H54 (cell line): ENCODE measurements at places on chromosomes 7 and 10.

DNA sequence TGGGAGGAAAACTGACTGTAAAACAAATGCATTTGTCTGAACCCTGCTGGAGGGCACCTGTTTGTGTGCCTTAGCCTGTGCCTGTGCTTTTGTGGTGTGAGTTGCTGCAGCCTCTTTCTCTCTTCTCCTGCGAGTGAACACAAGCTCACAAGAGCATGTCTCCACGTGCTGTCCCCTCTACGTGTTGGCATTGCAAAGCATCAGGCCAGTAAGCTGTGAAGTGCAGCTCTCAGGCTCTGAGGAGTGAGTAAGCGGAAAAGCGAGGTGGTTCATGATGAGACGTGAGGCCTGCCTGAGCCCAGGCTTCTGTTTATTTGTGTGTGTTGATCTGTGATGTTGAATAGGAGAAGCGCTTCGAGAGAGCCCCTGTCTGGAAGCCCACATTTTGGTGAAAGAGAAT, 85.6 kb upstream of the PDCD4 start:
- DNase-seq, result no peak

- DNase-seq, result no peak
Measured at GRCh38 chr10:117531371-117532002, 11.1 kb upstream of the EMX2 start.

DNA sequence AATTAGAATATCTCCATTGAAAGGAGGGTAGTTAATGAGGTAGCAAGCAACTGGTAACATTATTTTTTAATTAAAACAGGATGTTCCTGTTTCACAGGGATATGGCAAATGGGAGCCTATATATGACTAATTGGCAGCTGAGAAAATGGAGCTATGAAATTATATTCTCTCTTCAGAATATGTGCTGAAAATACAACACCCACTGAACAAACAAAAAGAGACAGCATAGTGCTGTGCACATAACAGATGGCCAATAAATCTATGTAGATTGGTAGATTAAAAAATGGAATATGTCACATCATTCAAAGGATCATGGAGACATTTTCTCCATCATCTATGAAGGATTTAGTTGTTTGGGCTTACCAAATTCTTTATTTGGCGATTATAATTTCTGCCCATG, 362.0 kb downstream of the GPR37 start:
- DNase-seq, result no peak

GRCh38 chr10:91557651-91558111, 75.2 kb downstream of the PPP1R3C start:
- no peak for DNase-seq

- DNase-seq, result no peak
Measured at GRCh38 chr7:41700044-41700471, 2.8 kb downstream of the INHBA start.

DNA sequence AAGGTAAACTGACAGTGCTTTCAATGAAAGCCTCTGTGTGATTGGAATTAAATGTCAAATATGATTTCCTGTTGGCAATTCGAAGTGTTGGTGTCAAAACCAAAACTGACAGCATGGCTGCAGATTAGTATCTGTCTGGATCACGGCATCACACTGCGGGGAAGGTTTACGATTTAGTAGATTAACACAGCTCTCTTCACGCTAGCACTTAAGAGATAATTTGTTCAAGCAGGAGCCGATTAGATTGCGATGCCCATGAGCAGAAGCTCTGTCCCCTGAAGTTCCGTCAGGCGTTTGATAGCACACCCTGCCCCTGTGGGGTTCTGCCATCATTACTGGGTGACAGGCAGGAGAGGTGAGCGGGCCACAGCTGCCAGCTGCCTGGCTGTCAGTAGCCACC, 279.5 kb upstream of the AUTS2 start:
- DNase-seq, result no peak

GRCh38 chr7:121369462-121369861, 26.6 kb downstream of the FAM3C start:
- DNase-seq, result no peak

GRCh38 chr7:41779918-41780317, 77.0 kb upstream of the INHBA start:
- DNase-seq, result no peak

- no peak for DNase-seq
Measured at GRCh38 chr10:126468467-126468866, 80.2 kb upstream of the ADAM12 start.

- no peak for DNase-seq
Measured at GRCh38 chr10:1210667-1211066, 154.5 kb downstream of the WDR37 start.

GRCh38 chr7:15239801-15240200, 322.0 kb downstream of the AGMO start:
- DNase-seq, result no peak

- no peak for DNase-seq
Measured at GRCh38 chr10:97936126-97936525, 86.5 kb downstream of the GOLGA7B start.

- no peak for DNase-seq
Measured at GRCh38 chr7:150947761-150948651, 30.1 kb downstream of the KCNH2 start.

DNA sequence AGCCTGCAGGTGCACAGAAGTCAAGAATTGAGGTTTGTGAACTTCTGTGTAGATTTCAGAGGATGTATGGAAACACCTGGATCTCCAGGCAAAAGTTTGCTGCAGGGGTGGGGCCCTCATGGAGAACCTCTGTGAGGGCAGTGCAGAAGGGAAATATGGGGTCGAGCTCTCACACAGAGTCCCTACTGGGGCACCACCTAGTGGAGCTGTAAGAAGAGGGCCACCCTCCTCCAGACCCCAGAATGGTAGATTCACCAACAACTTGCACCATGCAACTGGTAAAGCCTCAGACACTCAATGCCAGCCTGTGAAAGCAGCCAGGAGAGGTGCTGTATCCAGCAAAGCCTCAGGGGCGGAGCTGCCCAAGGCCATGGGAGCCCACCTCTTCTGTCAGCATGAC, 205.8 kb downstream of the CCSER2 start:
- no peak for DNase-seq

- no peak for DNase-seq
Measured at GRCh38 chr7:155585951-155586350, 39.6 kb upstream of the CNPY1 start.

DNA sequence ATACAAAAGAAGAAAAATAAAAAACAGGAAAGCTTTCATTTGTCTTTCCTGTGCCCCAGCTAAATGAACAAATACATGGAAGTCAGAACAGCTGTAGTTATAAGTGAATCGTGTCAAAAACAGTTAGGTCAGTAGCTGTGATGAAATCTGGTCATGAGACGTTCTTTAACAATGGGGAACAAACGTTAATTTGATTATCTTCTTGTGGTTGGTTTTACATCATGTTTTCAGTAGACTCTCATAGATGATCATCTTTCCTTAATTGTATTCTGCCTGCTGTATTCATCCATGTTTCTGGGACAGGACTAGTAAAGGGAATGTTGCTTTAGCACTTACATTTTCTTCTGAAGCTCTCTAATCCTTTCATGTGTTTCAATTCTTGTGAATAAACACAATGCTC, 97.0 kb downstream of the PCLO start:
- DNase-seq, result no peak

GRCh38 chr10:79065091-79065551, 3.6 kb upstream of the ZMIZ1 start:
- no peak for DNase-seq

DNA sequence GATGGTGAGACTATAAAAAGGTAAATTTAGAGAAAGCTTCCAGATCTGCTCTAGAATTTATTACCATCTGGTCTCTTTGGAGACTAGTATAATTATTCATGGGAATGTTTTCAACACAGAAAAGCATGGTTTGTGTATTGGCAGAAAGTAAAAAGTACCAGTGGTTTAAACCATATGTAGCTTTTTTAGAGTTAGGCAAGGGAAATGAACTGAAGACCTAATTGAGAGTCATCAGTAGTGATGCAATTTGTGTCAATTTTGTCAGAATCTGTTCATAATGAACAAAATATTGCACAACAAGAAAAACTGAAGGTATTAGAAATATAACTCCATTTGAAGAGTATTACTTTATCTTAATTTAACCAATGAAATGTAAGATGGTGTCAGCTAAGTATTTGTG, 181.4 kb downstream of the ADK start:
- no peak for DNase-seq

DNA sequence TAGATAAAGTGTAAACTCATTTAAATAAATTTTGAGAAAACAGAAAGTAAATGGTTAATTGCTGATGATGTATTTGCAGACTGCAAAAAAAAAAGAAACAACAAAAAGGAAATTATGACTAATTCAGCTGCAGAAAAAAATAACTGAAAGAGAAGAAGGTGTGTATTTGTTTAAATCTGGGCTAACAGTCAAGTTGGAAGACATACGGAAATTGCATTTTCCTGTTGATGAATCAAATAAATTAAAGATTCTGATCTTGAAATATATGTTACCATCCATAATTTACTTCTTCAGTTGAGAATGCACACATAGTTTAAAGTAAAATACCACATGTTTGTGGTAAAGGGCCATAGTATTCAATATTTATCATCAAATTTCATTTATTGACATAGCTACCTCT, 19.3 kb upstream of the ING3 start:
- DNase-seq, result no peak

DNA sequence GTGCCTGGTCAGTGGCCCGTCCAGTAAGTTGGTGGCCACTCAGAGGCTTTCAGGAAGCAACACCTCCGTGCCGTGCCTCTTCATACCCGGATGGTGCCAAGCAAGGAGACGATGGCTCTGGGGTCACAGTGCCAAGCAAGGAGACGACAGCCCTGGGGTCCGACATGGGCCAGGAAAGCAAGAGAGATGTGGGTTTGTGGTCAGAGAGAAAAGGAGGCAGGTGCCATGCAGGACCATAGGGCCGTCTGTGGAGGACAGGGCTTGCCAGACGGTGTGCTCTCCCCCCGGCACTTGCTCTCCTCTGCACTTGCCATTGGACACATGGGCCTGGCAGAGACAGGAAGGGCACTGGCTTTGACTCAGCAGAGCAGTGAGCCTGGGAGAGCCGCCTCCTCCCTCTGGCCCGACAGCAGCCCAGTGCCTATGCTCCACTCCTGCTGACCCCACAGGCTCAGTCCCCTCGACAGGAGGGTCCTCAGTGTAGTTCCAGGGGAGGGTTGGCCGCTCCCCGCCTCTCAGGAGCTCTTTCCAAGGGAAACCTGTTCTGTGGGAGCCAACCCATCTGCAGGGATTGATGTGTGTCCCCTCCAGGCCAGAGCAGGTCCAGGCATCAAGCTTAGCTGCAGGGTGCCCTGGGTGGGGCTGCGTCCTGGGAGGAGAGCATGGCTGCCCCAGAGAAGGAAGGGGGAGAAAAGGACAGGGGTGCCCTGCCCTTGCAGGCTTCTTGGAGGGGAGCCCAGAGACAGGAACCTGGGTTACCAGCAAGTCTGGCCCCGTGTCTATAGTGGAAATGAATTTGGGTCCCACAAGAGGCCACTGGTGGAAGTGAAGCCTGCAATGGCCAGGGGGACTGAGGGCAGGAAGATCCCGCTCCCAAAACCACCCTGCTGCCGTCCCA, 7.6 kb upstream of the CALML5 start:
- DNase-seq, result peak; percentile 14

DNA sequence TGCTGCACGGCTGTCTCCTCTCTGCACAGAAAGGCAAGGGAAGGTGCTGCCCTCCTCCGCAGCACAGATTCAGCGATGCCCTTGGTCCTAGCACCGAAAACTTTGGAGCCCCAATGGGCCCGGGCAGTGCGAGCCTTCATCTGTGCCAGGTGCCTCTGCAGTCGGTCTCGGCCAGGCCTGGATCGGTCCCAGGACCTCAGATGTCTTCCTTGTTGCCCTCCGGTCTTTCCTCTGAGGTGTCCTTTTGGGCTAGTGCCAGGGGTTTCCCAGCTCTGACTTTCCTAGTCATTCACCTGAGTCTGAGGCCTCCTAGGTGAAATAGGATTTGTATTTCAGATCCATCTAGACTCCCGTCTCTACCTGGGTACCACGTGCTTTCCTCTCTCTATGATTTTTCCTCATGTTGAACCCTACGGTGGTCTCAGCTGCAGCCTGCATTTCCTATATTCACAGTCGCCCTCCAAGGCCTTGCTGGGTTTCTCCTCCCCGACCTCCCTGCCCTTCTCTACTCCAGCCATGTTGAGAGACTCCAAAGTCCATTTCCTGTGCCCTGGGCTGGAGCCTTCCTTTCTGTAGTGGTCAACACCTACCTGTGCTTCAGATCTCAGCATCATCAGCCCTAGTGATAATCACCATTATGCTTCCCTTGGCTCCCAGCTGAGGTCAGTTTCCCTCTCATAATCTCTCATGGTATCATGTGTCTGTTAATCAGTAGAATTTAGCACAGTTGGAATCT, 92.0 kb upstream of the PRSS58 start:
- DNase-seq, result no peak

DNA sequence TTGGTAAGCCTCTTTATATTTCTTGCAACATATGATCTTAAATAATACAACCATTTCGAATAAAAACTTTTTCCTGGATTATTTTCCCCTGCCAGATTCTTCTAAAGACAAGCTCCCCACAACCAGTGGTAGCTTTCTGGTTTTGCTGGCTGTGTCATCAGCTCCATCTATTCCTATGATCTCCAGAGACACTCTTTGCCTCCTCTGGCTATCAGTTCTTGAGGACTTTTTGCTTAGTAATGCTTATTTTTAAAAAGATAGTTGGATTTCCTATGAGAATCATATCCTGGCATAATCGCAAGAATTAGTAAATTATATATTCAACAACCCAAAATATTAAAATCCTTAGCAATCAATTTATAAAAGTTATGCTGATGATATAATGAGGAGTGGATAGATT, 103.8 kb upstream of the SLC26A5 start:
- no peak for DNase-seq

DNA sequence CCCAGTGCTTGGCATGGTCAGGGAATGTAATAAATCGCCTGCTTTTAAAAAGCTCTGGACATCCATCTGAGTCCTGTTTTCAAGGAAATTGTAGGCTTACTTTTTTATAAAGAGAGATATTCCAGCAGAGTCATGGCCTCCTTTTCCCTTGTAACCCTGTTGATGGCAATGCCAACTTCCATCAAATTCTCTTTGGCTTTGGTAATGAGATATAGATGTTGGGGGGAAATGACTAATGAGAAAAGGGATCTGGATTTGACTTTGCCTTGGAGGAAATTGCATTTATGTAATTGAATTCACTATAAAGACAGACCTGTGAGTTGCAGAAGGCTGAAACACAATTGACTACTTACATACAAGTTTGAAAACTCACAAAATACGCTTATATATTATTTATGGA, 347.5 kb downstream of the GPR158 start:
- DNase-seq, result no peak

DNA sequence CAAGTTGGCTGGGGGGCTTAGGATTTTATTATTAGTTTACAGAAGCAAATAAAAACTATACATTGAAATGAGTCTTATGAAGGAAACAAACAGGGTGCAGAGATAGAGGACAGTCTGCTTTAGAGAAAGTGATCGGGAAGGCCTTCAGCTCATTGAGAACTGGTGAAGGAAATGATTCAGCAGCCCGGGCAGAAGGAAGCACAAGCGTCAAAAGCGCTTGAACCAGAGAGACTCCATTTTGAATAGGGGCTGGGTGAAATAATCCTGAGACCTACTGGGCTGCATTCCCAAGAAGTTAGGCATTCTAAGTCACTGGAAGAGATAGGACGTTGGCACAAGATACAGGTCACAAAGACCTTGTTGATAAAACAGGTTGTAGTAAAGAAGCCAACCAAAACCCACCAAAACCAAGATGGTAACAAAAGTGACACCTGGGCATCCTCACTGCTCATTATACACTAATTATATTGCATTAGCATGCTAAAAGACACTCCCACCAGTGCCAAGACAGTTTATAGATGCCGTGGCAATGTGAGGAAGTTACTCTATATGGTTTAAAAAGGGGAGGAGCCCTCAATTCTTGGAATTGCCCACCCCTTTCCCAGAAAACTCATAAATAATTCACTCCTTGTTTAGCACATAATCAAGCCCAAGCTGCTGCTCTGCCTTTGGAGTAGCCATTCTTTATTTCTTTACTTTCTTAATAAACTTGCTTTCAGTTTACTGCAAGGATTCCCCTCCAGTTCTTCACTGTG, 83.1 kb upstream of the MPP7 start:
- DNase-seq, result no peak
